ENCODE measurements at places on chromosomes 4 and X.

DNA sequence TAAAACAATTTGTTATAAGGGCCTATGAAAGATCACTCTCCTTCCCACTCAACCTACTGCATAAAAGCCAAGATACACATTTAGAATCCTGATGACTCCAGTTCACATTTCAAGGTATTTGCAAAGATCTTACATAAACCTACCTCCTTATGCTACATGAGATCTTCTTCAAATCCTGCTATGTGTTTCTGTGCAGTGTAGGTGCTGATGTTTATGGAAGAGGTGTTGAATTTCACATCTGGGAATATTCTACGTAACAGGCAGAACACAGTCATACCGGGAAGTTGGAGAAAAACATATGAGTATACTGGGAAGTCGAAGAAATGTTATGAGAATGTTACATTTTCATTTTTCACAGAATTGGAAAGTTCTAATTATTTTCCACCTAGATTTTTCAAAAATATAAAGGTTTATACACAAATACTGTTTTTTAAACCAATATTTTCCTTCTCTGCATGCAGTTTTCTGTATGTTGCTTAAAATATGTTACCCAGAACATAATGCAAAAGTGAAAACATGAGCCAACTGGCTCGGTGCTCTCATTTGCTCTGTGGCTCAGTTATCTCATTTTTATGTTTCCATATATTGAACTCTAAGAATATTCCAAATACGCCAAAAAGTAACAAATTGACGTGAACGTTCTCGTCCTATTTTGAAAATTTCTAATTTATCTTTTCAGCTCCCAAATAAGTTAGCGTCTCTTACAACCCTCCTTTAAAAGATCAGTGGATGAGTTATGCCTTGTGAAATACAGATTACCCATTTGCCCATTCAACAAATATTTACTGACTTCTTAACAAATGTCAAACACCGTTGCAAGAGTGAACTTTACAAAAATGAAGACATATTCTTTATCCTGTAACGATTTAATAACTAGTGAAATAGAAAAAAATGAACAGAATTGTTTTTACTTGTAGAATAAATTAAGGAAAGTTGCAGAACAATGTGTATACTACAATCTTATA lies 899.3 kb downstream of the STIM2 start:
- no peak for DNase-seq

DNA sequence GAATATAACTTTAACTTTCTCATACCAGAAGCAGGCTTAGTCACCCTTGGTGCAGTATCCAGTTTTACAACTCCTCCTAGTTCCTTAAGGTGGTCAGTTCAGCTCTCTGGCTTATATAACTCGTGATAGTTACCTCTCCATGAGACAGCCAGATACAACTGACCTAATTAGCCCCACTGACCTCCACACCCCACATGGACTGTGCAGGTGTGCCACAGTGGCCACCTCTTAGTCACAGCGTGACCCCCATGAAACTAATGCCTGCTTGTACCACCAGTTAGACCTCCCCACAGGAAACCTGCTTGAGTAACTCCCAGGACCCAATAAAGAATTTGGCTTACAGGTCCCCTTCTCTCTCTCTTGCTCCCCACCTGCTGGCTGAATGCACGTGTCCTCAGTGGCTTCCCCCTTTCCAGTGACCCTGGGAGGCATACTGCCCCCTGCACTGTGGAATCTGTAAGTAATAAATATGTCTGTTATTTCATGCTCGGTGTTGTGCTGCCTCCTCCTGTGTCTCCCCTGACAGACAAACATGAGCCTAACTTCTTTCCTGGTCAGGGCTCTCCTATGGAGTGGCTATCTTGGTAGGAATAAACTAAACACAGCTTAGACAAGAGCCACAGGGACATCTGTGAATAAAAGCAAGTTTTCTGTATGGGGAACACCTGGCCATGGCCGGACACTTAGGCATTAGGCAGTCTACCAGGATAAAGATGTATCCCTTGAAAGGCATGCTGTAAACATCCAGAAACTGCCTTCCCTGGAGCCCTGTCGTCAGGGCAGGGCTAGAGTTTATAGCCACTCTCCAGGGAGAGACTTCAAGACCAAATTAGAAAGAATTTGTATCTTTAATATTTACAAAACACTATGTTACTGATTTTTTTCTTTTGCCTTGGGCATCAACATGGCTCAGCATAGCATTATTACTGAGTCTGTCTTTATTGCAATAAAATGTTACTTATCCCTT lies 209.7 kb upstream of the BOD1L1 start:
- no peak for DNase-seq

GRCh38 chr4:69909195-69909594 lies 21.7 kb upstream of the CSN1S1 start:
- DNase-seq, result no peak

GRCh38 chrX:46588263-46588662 lies 14.7 kb downstream of the CHST7 start:
- DNase-seq, result no peak

- DNase-seq, result no peak
Observed at GRCh38 chr4:102334624-102335023, 10.7 kb downstream of the SLC39A8 start.

DNA sequence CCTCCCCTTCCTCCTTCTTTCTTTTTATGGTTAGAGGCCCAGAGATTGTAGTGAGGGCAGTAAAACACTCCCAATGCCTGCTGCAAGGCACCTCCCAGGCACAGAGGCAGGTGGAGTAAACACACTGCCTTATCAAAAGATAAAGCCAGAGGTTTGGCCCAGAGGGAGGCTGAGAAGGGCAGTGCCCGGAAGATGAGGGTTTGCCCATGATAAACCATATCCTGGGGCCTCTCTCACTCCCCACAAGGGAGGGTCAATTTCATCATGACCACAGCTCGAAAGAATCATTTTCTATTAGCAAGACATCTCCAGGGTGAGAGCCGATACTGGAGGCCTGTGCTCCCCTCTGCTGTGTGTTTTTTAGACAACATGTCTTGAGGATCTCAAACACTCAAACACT lies 98.5 kb upstream of the FAM9C start:
- DNase-seq, result no peak

GRCh38 chr4:77050962-77051361 lies 24.8 kb downstream of the CCNI start:
- DNase-seq, result no peak

- DNase-seq, result no peak
Observed at GRCh38 chr4:121198251-121198650, 34.1 kb upstream of the TNIP3 start.

GRCh38 chrX:39149761-39150160 lies 348.5 kb downstream of the MID1IP1 start:
- peak; percentile 12 for DNase-seq

GRCh38 chr4:158766434-158767044 lies 2.3 kb upstream of the FNIP2 start:
- no peak for DNase-seq

- DNase-seq, result no peak
Observed at GRCh38 chr4:81839347-81840042, 367.8 kb upstream of the RASGEF1B start.

DNA sequence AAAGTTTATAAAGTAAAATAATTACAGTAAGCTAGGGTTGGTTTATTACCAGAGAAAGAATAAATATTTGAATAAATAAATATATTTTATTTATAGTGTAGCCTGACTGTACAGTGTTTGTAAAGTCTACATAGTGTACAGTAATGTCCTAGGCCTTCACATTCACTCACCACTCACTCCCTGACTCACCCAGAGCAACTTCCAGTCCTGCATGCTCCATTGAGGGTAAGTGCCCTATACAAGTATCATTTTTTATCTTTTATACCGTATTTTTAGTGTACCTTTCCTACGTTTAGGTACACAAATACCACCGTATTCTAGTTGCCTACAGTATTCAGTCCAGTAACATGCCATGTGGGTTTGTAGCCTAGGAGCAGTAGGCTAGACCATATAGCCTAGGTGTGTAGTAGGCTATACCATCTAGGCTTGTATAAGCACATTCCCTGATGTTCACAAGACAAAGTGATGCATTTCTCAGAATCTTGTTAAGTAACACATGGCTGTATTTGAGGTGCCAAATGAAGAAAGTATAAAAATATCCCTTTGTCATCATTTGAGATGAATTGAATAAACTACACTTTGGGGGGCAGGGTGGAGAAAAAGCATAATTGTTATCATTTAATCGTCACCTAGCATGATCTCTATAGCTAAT lies 14.7 kb upstream of the KLHL8 start:
- DNase-seq, result no peak

DNA sequence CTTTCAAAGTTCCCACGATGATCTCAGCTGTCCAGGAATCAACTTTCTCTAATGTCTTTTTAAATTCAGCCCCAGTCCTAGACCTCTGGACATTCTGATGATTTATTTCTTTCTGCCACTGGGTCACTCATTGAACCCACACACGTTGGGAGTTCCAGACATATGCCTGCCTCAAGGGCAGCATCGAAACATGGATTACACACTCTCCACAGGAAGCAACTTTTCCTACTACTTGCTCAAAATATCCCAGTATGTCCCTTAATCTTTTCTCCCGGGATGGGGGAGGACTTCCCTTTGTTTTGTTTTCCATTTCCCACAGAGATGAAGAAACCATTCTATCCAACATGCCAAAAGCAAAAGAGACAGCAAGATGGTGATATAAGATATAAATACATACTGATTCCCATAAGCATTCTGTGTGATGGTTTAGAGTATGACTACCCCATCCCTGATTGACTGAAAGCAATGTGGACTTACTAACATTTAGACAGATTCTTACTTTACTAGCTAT lies 79.8 kb upstream of the PPARGC1A start:
- DNase-seq, result peak; percentile 30

GRCh38 chr4:26124753-26125321 lies 196.0 kb upstream of the RBPJ start:
- peak; percentile 53 for DNase-seq

- DNase-seq, result peak; percentile 30
Observed at GRCh38 chrX:131816551-131817136, 206.5 kb upstream of the STK26 start.

- peak; percentile 10 for DNase-seq
Observed at GRCh38 chrX:130874751-130875150, 28.3 kb downstream of the ENOX2 start.

- no peak for DNase-seq
Observed at GRCh38 chr4:153787061-153787560, 1.8 kb downstream of the SFRP2 start.

- DNase-seq, result no peak
Observed at GRCh38 chrX:153406903-153407302, 4.4 kb upstream of the ZFP92 start.

GRCh38 chrX:150312931-150313330 lies 50.2 kb upstream of the MAMLD1 start:
- no peak for DNase-seq

DNA sequence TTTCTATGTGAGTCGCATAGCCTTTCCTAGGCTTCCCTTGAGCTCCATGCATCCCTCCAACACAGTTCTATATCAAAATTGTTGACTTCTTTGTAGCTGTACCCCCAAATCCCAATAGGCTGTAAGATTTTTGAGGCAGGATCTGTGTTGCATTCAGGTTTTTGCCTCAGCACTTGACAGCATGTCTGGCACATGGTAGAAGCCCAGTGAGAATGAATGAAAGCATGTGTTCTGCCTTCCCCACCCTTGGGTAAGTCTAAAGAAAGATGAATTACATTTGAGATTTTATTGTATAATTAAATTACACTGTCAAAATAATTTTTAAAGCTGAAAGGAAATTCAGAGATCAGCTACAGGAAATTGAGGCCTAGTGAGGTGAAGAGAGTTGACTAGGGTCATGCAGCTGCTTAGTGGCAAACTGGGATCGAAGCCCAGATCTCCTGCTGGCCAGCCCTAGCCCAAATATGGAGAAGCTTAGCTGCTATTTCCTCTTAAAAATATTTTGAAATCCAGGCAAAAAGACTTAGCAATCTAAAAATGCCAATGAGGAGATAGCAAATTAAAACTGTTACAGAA lies 122.5 kb downstream of the SPATA18 start:
- DNase-seq, result peak; percentile 82

DNA sequence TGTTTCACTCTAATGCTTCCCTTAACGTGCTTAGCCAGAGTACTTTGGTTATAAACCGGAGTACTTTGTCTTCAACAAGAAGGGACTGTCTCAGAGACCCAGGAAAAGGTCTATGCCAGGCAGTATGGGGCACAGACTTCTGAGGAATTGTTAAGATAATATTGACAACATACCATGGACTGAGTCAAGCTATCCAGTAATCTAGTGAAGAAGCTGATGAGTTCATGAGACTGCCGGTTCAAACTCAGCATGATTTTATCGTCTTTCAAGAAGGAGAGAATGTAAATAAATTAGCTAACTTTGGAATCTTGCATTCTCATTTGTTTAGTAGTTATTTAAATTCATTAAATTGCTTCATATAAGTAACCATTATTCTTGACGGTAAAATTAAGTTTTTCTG lies 546.1 kb downstream of the PPP4R3C start:
- DNase-seq, result no peak

- DNase-seq, result no peak
Observed at GRCh38 chrX:38618180-38618579, 56.8 kb downstream of the TSPAN7 start.

DNA sequence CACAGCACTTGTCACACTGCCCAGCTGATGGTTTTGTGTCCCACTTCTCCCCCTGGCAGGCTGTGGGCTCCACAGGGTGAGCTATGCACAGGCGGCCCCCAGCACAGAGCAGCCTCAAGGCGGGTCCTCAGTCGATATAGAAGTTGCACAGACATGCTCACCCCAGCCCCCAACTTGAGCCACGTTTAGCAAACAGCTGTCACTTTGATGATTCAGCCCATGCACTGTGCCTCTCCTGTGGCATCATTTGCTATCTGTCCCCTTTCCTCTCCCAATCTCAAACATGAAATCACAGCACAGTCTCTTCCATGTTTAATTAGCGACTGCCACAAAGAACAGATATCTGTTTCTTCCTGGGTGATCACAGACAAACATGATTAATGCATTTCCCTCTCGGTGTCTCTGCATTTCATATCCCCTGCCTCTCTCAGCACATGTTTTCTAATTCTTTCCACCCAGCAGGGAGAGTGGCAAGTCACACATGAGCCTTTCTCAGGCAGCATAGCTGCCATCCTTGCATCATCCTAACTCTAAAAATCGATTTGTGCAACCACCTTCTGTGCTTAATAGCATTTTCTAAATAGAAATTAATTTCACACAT lies 204.9 kb downstream of the EVC2 start:
- DNase-seq, result no peak

- DNase-seq, result no peak
Observed at GRCh38 chr4:26420438-26420837, 69.8 kb downstream of the CCKAR start.

All from foreskin fibroblast (primary cell).